ENCODE measurements at places on chromosomes 2 and 18. TPM values are rescaled to one million over a fixed set of nuclear protein-coding genes. Genes with fewer than 3 reads are reported as not detected.
A peak's percentile ranks its signal among the peaks of the same experiment; 100 is the strongest.

DNA sequence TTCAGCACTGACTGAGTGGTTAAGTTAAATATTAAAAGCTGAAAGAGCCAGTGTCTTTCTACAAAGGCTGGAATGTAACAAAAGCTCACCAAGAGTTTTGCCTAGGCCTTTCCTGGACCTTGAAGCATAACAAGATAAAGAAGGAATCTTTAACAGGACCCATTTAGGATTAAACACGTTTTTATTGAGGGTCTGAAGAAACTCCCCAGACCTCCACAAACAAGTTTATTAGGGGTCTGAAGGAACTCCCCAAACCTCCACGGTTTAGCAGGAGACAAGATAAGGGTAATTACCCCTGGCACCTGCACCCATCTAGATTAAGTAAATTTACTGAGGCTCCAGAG lies 104.0 kb downstream of the ACAA2 start:
- DNase-seq: no peak

- DNase-seq: no peak
Observed at GRCh38 chr2:19198381-19198780, 160.0 kb downstream of the OSR1 start.

The PTCD3 gene
- 138 TPM for total RNA-seq

GRCh38 chr18:46034230-46034629 lies 37.8 kb downstream of the PSTPIP2 start:
- no peak for DNase-seq

DNA sequence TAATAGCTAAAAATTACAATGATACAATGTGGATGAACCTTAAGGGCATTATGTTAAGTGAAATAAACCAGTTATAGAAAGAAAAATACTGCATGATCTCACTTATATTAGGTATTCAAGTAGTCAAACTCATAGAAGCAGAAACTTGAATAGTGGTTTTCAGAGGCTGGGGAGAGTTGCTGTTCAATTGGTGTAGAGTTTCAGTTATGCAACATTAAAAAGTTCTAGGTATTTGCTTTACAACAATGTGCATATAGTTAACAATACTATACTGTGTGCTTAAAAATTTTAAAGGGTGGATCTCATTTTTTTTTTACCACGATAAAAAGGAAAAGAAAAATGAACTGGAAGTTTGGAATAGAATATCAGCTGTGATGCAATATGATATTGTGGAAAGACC lies 479.1 kb downstream of the SPAG16 start:
- no peak for DNase-seq

GRCh38 chr2:207090389-207090788 lies 75.4 kb downstream of the KLF7 start:
- DNase-seq: no peak

- peak; percentile 28 for DNase-seq
Observed at GRCh38 chr2:43059183-43059897, 167.1 kb downstream of the ZFP36L2 start.

The SLC9A2 gene
- total RNA-seq: 0.03 TPM

The CNGA3 gene
- not detected for total RNA-seq

The TWIST2 gene
- total RNA-seq: not detected

DNA sequence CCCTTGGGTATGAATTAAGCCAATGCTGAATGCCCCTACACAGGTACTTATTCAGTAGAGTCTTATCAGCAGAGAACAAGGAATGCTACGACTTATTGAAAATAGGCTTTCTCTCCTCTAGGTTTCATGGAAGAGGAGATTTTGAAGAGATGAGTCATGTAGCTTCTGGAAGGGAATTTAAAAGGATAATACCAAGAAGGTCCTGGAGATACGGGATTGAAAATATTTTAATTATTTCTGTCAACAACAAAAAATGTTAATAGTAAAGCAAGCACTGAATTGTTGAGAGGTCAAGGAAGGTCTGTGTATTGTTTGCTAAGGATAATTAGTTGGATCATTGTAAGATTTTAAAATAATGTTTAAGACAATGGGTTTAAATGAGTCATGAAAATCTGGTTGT lies 293.0 kb upstream of the SPHKAP start:
- no peak for DNase-seq

GRCh38 chr2:197615016-197615652 lies 60.3 kb downstream of the RFTN2 start:
- no peak for DNase-seq

GRCh38 chr18:63043516-63043915 lies 276.1 kb downstream of the BCL2 start:
- DNase-seq: no peak

DNA sequence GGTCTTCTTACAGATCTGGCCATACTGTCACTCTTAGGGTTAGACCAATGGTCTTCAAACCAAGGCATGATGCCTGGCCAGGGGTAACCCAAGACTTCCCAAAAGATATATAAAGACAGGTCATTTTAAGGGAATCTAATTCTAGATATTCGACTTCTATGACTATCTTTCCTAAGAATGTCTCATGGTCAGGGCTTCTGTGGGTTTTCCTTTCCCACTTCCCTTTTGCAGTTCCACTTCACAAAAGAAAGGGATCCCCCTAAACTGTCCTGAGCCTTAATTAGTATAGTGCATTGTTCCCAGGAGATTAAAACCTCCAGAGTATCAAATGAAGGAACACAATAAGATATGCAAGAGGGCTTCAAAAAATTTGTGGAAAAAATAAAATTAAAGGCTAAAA lies 223.6 kb upstream of the SIX2 start:
- DNase-seq: no peak
